ENCODE measurements at places on chromosomes 7 and 10.

- DNase-seq, result no peak
Observed at GRCh38 chr7:158798741-158799140, 30.6 kb downstream of the ESYT2 start.

- DNase-seq, result no peak
Observed at GRCh38 chr7:101362334-101363195, at the start of gene COL26A1. COL26A1 (plus strand) TSS chr7:101362875; CDS start chr7:101363033, 158 bp downstream.

DNA sequence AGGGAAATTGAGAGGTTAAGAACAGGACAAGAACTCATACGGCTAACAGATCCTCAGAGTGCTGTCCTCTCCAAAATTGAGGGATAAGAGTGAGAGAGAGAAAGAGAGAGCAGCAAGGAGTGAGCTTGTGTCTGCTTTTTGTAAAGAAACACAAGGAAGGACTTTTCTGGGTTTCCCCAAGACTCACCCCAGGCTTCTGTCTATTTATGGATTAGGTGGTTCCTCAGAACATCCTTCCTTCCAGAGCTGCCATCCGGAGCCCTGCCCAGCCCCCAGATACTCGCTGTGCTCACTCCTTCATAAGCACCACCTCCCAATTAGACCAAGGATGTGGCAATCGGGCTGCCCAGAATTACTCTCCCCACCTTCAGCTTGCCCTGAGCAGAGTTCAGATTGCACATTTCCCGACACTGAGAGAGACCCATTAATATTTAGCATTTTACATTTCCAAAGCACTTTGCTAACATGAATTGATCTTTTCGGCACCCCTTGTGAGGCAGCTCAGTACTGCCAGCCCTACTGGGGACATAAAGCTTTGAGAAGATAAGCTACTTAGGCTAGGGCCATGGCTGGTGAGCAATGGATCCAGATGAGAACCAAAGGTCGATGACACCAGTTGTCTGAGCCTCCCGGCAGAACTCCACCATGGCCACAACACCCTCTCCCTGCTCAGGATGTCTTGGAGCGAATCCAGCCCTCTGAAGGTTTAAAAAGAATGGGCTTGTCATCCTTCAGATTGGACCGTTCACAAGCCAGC is 19.2 kb upstream of the R3HCC1L start:
- DNase-seq, result no peak

DNA sequence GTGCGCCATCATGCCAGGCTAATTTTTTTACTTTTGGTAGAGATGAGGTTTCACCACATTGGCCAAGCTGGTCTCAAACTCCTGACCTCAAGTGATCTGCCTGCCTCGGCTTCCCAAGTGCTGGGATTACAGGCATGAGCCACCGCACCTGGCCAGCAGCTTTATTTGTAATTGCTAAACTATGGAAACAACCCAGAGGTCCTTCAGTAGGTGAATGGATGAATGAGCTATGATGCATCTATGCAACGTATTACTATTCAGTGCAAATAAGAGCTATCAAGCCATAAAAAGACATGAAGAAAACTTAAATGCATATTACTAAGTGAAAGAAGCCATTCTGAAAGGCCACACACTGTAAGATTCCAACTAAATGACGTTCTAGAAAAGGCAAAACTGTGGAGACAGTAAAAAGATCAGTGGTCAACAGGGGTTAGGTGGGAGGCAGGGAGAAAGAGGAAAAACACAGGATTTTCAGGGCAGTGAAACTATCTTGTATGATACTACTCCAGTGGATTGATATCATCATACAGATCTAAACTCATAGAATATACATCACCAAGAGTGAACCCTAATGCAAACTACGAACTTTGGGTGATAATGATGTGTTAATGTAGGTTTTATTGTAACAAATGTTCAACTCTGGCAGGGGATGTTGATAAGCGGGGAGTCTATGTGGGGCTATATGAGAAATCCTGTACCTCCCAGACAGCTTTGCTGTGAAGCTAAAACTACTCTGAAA is 66.7 kb downstream of the PRTFDC1 start:
- no peak for DNase-seq

GRCh38 chr10:129966370-129966888 is 2.4 kb upstream of the EBF3 start:
- no peak for DNase-seq
